ENCODE measurements at places on chromosomes 11 and 22.
A peak's percentile ranks its signal among the peaks of the same experiment; 100 is the strongest.

- no peak for DNase-seq
These were observed 24.3 kb upstream of the TRAF6 start for GRCh38 chr11:36534276-36534840.

- DNase-seq, result no peak
These were observed 74.5 kb downstream of the BBOX1 start for GRCh38 chr11:27115051-27115650.

DNA sequence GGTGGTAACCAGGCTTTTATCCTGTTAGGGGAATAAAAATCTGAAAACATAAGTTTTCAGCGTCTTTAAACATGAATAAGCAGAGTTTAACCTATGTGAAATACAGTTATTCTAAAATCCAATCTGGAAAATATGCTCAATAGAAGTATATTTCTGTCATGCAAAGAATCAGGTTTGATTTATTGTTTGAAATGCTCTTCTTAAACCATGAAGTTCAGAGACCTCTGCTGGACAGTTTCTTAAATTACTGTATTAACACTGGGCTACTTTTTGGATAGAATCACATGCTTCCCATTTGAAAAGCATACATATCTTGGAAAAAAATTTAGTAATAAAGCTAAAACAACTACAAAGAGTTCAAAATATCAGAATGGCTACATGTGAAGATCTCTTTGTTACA, 25.4 kb downstream of the APIP start:
- DNase-seq, result no peak

GRCh38 chr11:107043242-107044006, 25.1 kb upstream of the GUCY1A2 start:
- DNase-seq, result no peak

DNA sequence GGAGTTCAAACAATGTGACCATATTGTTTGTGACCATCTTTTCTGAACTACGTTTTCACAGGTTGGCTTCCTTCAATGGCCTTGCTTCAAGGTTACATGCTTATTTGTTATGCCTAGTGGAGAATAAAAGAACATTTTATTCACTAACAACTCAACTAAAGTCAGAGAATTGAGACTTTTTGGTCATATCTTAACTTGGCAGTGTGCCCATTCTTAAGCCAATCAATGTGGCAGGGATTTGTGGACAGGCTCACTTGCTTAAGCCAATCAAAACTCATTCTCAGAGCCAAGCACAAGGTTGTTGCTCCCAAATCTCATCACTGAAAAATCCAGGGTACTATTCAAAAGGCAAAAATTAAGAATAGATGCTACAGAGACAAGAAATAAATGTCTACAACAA, 455.8 kb upstream of the FAT3 start:
- no peak for DNase-seq

DNA sequence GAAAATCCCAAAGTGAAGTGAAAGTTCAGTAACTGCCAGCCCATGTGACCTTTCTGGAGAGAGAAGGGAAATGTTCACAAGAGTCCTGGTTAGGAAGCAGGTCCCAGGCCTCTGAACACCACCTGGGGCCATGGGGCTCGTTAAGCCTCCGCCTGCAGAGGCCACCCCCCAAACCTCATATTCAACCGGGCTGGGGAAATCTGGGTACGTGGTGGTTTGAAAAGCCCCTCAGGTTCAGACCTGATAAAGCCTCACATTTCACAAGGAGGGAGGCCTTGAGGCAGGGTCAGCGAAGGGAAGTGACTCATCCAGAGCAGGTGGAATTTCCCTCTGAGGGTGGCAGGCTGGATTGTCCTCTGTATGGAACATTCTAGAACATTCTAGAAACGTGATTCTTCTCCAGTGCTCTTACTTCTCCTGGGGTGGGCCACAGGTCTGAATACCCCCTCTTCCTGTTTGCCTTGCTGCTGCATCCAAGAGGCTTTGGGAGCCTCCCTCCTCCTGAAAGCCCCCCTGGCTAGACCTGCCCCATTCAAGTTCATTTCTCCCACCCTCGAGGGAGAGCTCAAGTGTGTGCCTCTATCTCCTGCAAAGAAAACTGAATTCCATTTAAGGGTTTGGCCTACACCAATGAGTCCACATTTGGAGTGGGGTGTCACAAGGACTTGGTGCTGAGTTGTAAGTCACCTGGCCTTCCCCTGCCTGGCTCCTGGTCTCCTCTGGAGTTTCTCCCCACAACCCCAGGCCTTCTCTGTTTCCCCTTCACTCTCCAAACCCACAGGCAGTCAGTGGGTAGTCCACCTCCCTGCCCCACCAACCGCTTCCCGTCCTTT, 6.3 kb downstream of the FXYD2 start:
- DNase-seq, result peak; percentile 37

GRCh38 chr11:61472868-61473267, 35.7 kb upstream of the LRRC10B start:
- DNase-seq, result no peak

DNA sequence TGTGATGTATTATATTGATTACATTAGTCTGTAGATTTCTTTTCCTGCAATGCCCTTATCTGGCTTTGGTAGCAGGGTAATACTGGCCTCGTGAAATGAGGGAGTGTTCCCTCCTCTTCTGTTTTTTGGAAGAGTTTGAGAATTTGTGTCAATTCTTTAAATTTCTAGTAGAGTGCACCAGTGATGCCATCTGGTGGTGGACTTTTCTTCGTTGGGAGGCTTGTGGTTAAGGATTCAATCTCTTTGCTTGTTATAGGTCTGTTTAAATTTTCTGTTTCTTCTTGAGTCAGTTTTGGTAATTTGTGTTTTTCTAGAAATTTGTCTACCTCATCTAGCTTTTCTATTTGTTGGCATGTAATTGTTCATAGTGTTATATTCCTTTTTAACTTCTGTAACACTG, 18.9 kb downstream of the SHANK3 start:
- no peak for DNase-seq

DNA sequence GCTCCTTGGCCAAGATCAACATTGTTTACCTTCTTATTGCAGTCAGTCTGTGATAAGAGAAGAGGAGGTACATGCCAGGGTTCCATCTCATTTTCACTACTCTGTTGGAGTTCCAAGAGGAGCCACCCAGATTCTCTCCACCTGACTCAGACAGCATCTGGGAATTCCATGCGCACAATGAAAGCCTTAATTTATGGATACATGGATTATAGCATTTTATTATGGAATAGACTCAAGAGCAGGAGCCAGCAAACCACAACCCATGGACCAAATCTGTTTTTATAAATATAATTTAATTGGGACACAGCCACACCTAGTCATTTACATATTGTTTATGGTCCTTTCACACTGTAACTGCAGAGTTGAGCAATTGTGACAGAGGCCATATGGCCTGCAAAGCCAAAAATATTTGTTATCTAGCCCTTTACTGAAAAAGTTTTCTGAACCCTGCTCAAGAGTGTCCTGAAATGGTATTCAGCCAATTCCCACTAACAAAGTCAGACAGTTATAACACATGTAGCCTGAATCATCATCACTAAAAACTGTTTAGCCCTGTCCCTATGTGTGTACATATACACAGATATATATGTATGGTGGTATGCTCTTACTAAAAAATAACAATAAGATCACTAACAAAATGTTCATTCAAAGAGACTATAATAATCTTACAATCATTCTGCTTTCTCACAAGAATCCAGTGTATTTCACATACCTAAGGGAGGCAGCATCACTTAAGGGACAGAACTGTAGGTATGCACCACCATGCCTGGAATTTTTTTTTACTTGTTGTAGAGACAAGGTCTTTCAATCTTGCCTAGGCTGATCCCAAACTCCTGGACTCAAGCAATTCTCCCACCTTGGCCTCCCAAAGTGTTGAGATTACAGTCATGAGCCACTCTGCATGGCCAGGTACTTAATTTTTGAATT, 104.5 kb upstream of the TEAD1 start:
- no peak for DNase-seq

DNA sequence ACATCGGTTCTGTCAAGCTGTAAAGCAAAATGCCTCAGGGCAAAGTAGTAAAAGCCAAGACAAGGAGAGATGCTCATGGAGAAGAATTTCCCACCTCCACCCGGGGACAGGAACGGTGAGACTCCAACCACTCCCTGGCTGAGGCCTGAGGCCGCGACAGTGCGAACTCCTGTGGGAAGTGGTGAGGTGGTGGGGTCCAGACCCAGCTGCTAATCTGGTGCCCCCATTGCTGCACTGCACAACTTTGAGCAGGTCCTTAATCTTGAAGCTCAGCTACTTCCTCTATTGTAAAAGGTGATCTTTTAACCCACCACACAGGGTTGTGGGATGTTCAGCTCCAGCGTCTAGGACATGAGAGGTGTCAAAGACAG, 83.9 kb downstream of the ZC3H12C start:
- no peak for DNase-seq

- no peak for DNase-seq
These were observed 64.6 kb downstream of the OPCML start for GRCh38 chr11:133467686-133468085.

GRCh38 chr11:79400206-79400605, 40.6 kb downstream of the TENM4 start:
- no peak for DNase-seq

GRCh38 chr11:17067417-17067816, 10.1 kb downstream of the RPS13 start:
- no peak for DNase-seq

DNA sequence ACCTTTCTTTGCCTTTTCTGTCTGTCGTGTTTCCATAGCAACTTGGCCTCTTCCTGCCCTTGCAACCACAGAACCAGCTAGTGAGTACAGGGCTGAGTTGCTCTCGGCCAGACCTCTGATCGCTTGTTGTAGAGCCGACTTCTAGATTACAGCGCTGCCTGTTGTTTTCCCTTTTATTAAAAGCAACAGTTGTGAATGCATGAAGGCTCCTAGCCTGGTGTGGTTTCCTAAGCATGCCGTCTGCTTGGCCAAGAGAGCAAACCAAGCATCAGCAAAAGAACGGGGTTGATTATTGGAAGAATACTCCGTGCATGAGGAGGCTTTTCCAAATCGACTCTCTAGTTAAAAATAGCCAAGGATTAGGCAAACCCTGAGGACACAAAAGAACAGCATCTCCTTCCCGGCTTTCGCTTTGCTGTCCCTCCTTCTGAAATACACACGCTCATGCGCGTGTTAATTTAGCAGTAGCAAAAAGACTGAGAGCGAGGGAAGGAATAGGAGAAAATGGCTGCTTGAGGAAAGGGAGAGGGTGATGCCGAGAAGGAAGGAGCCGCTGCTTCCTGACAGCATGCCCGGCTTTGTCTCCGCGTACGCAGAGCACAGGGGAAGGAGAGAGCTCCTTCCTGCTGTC, 71.5 kb upstream of the TTC12 start:
- no peak for DNase-seq

DNA sequence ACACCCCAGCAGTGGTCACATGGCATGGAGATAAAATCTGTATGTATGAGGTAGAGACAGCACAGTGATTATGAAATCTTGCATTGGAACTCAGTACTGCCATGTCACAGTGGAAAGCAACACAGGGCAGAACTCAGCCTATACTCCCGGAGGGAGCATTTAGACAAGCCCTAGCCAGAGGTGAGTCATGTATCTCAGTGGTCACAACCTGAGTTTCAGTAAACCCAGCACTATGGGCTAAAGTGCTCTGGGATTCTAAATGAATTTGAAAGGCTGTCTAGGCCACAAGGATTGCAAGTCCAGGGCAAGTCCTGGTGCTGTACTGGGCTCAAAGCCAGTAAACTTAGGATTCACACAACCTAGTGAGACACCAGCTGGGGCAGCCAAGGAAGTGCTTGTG, 1717.1 kb upstream of the RAG2 start:
- no peak for DNase-seq

DNA sequence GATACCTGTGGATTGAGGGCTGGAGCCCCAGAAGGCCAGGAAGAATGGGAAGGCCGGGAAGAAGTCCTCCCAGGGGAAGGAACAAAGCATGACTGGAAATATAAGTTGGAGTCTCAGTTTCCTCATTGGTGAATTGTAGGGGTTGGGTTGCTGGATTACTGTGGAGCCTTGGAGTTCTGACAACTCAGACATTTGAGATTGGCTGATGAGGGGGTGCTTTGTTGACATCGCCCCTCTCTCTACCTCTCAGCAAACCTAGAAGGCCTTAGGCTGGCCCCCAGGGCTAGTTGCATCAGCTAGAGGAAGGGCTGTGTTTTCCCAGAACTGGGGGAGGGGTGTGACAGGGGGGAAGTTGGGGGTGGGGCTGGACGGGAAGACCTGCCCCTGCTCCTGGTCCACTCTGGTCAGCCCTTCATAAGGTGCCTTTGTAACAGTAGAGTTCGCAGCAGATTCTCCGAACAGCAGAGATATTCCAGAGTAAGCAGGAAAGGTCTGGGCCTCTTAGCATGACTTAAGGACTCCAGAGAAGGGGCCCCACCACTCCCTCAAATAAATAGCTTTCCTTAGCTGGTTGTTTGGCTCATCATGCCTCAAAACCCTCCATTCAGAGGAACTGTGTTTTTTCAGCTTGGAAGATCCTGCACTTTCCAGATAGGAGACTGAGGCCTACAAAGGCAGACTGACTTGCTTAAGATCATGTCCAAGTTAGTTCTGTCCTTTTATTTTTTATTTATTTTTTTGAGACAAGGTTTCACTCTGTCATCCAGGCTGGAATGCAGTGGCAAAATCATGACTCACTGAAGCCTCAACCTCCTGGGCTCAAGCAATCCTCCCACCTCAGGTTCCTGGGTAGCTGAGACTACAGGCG, 12.5 kb upstream of the THRSP start:
- no peak for DNase-seq

DNA sequence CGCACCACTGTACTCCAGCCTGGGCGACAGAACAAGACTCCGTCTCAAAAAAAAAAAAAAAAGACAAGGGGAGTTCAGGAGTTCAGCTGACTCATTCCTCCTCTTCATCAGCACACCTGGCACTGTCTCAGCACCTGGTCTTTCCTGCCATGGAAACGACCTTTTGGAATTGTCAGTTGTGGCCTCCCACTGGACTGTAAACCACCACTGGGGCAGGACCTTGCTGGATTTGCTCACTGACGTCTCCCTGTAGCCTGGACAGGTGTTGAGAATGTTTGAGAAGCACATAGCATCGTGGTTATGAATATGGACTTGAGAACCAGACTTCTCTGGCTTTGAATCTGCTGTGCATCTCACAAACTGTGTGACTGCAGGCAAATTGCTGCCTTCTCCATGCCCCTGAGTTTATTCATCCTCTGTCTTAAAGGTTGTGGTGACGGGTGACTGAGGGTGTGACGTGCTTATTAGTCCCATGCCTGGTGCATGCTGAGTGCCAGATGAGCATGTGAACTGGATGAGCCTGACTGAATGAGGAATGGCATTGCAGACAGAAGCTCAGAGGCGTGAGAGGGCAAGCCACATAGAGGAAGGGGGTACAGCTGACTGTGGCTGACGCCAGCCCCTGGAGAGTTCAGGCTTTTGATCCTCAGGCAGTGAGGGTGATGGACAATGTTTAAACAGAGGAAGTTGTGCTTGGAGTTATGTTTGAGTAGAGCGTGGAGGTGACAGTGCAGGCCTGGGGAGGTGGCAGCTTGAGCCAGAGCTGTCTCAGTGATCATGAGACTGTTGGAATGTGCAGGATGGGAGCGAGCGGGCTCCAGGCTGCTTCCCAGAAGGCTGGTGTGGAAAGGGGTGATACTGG, 12.7 kb downstream of the TOM1 start:
- no peak for DNase-seq

- DNase-seq, result no peak
These were observed 679 bp downstream of the B4GAT1 start for GRCh38 chr11:66346476-66347424.
